Spleen (tissue), 13 donors: ENCODE measurements at places on chromosomes 2 and 18. TPM values are rescaled to one million over a fixed set of nuclear protein-coding genes. Genes with fewer than 3 reads are reported as not detected.

- no peak overlapping the region for H3K4me3 ChIP-seq
- peak; percentile 84 for DNase-seq
- no peaks in the 10 kb centered on the region for H3K27me3 ChIP-seq
- H3K36me3 ChIP-seq = peaks cover 91% of the 10 kb centered on the region
Observed at GRCh38 chr2:68385220-68385906, 20.3 kb downstream of the PLEK start.

GRCh38 chr2:96495982-96496629 lies 9.1 kb downstream of the NEURL3 start:
- no peak overlapping the region for H3K4me3 ChIP-seq
- H3K27me3 ChIP-seq = no peaks in the 10 kb centered on the region
- DNase-seq = no peak

DNA sequence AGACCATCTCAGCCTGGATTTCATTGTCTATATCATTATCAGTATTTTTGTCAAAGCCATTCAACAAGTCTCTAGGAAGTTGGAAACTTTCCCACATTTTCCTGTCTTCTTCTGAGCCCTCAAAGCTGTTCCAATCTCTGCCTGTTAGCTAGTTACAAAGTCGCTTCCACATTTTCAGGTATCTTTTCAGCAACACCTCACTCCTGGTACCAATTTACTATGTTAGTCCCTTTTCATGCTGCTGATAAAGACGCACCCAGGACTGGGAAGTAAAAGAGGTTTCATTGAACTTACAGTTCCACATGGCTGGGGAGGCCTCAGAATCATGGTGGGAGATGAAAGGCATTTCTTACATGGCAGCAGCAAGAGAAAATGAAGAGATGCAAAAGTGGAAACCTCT lies 9.3 kb upstream of the FIGLA start:
- no peak for DNase-seq
- no peaks in the 10 kb centered on the region for H3K4me1 ChIP-seq
- H3K27ac ChIP-seq = no peak overlapping the region
- no peaks in the 10 kb centered on the region for H3K36me3 ChIP-seq
- H3K27me3 ChIP-seq = no peaks in the 10 kb centered on the region
- H3K4me3 ChIP-seq = no peak overlapping the region

DNA sequence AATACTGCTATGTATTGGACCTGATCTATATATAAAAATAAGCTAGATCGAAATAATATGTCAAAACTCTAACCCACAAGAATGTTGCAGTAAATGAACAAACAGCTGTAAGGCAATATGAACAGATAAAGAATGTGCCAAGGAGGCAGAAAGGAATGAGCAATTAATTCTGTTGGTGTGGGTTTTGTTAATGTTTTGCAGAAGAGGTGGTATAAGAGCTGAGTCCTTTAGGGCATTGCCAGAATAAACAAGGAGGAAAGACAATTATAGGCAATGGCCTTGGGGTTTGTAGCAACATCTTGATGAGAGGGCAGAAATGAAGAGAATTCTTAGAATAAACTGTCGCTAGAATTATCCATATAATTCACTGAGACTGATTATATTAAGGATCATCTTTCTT lies 240.9 kb upstream of the GULP1 start:
- no peak overlapping the region for H3K4me3 ChIP-seq
- no peaks in the 10 kb centered on the region for H3K27me3 ChIP-seq
- DNase-seq = no peak
- H3K4me1 ChIP-seq = no peaks in the 10 kb centered on the region

Gene UGT1A5
- polyA plus RNA-seq = not detected

- no peak for DNase-seq
- H3K4me1 ChIP-seq = no peaks in the 10 kb centered on the region
- H3K4me3 ChIP-seq = no peak overlapping the region
- no peak overlapping the region for H3K27ac ChIP-seq
- peaks cover 36% of the 10 kb centered on the region for H3K36me3 ChIP-seq
Observed at GRCh38 chr2:3214806-3215404, 162.7 kb downstream of the EIPR1 start.

Gene FZD7
- 1.4 TPM for polyA plus RNA-seq

- H3K27ac ChIP-seq = no peak overlapping the region
- no peaks in the 10 kb centered on the region for H3K4me1 ChIP-seq
- no peak for DNase-seq
- no peaks in the 10 kb centered on the region for H3K36me3 ChIP-seq
- H3K4me3 ChIP-seq = no peak overlapping the region
- H3K27me3 ChIP-seq = no peaks in the 10 kb centered on the region
Observed at GRCh38 chr2:73564986-73565385, 77.2 kb downstream of the NAT8 start.

- no peak for DNase-seq
- peaks cover 71% of the 10 kb centered on the region for H3K4me1 ChIP-seq
- H3K27me3 ChIP-seq = no peaks in the 10 kb centered on the region
- no peaks in the 10 kb centered on the region for H3K36me3 ChIP-seq
Observed at GRCh38 chr18:55509631-55510324, 78.2 kb downstream of the TCF4 start.
